ENCODE measurements at places on chromosomes 5 and 9.

- no peak for DNase-seq
These were observed 147.8 kb downstream of the MAST4 start for GRCh38 chr5:66744040-66744439.

- no peak for DNase-seq
These were observed 490.2 kb downstream of the EBF1 start for GRCh38 chr5:158609333-158610050.

DNA sequence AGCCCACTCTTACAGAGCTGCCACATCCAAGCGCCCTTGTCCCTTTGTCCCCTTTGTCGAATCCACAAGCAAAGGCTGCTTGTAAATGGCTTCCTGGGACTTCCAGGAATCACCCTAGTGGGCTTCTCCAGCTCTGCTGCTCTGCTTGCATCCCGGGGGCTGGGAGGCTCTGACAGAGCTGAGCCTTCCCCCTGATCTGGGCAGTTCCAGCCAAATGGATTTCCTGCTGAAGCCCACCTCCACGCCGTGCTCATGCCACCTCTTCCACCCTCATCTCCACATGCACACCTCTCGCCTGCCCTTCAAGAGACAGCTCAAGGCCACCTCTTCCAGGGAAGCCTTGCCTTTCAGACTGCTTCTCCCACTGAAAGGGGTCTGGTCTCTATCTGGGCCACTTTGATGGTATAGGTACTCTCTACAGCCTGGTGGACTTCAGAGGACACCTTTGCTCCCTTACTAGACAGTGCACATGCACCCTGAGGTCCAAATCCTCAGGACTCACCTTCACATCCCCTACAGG lies 106.2 kb downstream of the LHFPL2 start:
- no peak for DNase-seq

DNA sequence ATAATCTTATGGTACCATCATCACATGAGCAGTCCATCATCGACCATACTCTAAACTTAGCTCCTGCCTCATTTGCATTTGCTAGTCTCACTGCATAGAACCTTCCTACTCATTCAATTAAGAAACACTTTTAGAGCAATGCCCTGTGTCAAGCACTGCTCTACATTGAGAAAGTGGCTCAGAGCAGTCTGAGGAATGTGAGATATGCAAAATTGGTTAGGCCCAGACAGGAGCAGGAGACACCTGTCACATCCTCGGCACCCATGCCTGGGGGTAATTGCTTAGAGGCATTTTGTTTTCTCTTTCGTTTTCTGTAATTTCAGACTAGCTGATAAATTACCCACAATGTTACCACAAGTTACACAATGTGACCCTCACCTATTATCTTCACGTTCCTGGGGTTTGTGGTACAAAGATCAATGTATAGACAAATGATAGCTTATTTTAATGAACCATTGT lies 4.9 kb upstream of the RARS1 start:
- no peak for DNase-seq

- no peak for DNase-seq
These were observed 204.2 kb downstream of the ARHGAP26 start for GRCh38 chr5:142974409-142974808.

DNA sequence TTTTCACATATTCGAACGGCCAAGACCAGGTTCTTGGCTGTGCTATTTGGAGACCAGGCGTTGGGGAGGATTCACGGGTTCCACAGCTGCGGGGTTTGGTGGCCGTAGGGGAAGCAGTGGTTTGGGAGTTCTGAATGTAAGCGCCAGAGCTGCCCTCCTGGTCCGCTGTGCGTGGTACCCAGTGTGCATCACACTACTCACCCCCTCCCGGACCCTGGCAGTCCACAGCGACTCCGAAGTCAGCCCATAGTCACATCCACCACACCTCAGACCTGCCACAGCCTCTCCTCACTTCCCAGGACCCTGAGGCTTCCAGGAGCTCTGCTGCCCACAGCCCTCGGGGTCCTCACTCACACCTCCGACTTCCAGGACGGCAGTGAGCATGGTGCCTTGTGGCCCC lies 26.8 kb downstream of the AMBP start:
- DNase-seq, result no peak

- no peak for DNase-seq
These were observed 13.1 kb downstream of the SELENOP start for GRCh38 chr5:42798284-42799240.

DNA sequence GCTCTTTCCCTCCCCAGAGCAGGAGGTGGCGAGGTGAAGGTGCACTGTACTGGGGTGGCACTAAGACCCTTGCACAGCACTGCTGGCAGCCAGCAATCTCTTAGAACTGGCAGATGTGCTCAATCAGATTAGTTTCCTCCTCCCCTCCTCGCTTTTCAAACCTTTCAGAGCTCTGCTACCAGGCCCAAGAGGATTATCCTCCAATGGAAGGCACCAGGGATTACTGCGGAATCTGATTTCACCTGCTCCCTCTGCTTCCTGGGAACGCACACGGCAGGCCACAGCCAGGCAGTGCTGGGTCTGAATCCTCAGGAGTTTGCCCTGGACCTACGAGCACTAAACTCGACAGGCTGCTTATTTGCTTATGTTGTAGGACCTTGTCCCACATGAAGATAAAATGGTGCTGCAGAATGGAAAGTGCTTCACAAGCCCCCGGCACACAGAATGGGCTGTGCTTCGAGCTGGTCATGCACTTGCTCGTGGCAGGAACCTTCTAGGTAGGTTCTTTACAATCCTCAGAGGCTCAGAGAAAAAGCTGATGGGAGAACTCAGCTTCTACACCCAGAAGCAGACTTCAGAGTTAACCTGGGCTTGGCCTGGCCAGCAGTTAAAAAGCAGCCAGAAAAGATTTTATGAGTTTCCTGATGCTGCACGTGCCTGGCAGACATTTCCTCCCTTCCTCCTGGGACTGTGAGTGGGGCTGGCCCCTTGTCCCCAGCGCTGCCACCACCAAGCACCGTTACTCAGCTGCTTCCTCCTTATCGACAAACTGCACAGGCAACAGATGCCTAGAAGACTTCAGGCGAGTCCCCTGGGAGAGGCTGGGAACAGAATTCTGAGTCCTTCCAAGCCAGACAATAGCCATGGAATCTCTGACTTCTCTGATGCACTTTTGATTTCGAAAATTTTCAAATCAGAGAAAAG lies 33.1 kb downstream of the FABP6 start:
- no peak for DNase-seq

- DNase-seq, result no peak
These were observed 12.2 kb downstream of the CCT5 start for GRCh38 chr5:10262121-10262774.

GRCh38 chr5:117473165-117473564 lies 898.5 kb upstream of the SEMA6A start:
- peak; percentile 46 for DNase-seq

- no peak for DNase-seq
These were observed 33.4 kb downstream of the MAP1B start for GRCh38 chr5:72140711-72141110.

DNA sequence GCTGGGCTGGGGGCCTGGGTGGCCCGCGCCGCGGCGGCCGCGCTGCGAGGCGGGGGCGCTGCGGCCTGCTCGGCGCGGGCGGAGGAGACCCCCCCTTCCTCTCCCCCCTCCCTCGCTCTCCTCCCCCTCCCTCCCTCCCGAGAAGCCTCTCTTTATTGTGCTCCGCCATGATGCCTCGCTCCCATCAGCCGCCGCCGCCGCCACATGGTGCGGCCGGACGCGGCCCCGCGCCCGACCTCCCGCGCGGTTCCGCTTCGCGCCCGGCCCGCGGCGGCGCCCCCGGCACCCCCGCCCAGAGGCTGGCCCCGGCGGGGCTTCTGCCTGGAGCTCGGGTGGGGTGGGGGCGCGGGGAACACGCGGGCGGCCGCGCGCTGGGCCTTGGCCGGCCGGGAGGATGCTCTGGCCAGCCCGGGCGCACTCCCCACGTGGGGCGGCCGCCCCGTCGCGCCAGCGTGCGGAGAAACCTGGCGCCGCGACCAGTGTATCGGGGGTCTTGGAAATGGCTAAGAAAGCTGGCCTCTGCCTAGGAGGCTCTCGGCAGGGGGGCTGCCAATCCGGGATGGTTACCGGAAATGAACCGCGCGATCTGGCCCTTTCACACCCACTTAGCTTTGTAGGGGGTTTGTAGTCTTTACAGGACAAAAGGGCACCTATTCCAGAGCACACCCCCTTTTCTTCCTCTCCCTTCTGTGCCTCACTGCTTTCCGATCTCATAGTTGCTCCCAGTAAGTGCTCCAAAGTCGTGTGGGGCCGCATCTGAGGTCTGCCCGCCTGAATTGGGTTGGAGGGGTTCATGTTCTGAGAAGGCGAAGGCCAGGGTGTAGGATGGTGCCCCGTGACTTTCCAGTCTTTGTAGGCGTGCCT lies 1.0 kb downstream of the SET start:
- DNase-seq, result no peak

All from NCI-H1694 treated with DMSO at 0.1 percent for 48 hours (cell line).